Hematopoietic multipotent progenitor cell (in vitro differentiated cells): ENCODE measurements at places on chromosomes 2 and 18.

DNA sequence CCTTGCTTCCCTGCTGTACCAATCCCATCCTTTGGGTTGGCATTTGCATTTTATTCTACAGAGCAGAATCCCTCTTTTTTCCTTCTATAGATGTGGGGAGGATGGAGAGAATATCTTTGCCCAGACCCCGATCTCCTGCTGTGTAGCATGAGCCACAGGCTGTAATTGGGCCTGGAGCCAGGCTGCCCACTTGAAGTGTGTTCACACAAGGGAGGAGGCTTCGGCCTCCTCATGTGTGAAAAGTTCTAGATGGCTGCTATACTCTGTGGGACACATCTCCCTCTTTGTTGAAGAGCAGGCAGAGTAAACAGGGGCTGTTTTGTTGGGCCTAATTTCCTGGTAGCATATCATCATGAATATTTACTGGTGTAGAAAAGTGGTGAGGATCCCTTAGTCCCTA lies 126.3 kb downstream of the XRCC5 start:
- DNase-seq, result no peak

DNA sequence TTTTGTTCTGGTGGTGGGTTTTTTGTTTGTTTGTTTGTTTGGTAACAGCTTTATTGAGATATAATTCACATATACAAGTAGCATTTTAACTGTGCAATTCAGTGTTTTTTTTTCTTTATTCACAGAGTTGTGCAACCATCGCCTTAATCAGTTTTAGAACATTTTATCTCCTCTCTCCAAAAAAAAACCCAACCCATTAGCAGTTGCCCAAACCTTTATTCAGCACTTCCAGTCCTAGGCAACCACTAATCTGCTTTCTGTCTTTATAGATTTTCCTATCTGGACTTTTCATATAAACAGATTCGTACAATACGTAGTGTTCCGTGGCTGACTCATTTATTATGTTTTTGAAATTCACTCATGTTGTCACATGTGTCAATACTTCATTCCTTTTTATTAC lies 38.7 kb downstream of the CCDC138 start:
- no peak for DNase-seq

DNA sequence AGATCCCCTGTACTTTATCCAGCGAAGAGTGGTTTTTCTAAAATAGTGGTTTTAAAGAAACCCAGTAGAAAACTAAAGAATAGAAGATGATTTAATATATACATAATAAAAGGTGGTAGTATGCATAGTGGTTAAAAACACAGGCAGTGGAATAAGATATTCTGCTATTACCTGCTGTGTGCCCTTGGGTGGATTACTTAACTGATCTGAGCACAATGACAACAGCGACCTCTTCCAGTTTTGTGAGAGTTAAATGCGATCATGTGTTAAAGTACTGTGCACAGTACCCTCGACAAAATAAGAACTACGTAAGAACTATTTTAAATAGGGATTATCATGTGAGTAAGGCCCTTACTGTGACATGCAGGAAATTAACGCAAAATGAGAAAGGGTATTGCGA lies 30.0 kb upstream of the CHMP1B start:
- DNase-seq, result no peak

DNA sequence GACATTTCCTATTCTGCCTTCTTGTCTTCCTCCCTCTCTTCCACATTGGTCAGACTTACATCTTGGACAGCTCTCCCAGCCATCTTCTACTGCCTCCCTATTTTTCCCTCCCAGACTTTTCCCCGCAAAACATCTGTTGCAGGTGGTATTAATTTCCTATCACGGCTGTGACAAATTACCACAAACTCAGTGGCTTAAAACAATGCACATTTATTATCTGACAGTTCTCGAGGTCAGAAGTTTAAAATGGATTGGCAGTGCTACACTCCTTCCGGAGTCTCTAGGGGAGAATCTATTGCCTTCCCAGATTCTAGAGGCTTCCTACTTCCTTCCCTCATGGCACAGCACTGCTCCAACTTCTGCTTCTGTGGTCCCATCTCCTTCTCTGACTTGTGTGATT lies 33.3 kb downstream of the STRADB start:
- no peak for DNase-seq

DNA sequence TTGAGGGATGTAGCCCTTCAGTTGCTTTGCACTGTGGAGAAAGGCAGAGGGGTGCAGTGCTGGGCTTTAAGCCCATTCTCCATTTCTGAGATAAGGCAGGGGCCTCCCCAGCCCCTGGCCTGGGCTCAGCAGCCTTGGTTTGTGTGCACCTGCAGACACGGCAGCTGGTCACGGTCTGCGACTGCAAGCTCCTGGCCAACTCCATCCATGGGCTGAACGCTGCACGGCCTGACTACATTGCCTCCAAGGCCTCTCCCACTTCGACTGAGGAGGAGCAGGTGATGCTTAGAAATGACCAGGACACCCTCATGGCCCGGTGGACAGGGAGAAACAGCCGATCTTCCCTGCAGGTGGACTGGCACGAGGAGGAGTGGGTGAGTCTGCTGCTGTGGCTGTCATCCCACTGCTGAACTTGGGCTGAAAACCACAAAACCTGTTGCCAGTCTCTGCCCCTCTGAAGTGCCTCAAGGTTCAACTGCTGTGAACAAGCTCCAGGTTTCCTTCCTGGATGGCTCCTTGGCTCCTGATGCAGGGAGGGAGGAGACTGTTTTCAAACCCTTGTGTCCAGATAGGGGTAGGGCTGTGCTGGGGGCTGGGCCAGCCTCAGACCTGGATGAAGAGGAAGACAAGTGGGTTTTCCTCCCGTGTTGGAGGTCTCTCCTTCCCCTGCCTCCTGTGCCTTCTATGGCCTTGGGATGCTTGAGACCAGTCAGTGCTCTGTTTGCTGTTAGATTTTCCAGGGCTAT lies 54.0 kb downstream of the COA5 start:
- DNase-seq, result no peak

DNA sequence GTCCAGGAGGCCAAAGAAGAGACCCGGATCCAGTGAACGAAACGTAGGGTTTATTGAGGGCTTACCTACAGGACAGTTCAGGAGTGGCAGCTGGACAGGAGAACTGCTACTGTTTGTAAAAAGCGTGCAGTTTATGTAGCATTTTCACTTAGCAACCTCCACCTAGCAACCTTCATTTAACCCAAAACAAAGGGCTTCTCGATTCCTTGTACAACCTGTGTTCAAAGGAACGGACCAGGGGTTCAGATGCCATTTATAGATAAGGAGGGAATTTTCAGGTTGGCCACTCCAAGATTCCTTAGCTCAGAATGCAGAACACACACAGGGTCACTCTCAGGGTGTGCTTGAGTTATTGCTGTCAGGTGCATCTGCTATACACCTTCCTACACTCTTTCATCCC lies 65.1 kb upstream of the YWHAQ start:
- DNase-seq, result peak; percentile 19

GRCh38 chr2:26942543-26943295 lies 27.7 kb upstream of the MAPRE3 start:
- DNase-seq, result peak; percentile 56

- no peak for DNase-seq
These were observed 85.3 kb downstream of the PIEZO2 start for GRCh38 chr18:11064106-11064505.

DNA sequence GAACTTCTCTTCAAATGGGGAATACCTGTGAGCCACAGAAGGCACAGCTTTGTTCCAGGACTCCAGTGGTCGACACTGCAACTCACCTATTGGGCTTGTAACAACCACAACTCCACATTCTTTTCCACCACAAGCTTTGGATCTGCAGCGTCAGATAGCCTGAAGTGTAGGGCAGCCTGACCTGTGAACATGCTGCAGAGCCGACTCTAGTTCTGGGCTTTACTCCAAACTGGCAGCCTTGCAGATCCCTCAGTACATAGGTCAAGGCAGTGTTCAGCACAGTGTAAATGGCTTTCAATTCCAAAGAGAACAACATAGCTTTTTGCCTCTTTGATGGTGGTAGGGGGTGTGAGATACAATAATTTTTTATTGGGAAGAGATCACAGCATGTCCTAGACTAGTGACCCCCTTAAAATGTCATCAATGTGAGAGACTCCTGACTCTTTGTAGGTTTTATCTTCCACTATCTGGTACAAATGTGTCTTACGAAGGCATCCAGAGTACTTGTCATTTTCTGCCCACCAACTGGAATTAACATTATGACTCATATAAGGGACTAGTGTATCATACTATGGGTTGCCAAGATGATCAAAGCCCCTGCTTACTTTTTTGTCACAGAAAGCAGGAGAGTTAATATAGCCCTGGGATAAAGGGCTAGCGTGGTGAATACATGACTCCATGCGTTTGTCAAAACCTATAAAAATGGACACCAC lies 149.8 kb downstream of the COPS8 start:
- no peak for DNase-seq

- DNase-seq, result no peak
These were observed 5.7 kb downstream of the NCKAP5 start for GRCh38 chr2:133562558-133562957.

- no peak for DNase-seq
These were observed 71.3 kb upstream of the ACVR2A start for GRCh38 chr2:147773479-147773878.

DNA sequence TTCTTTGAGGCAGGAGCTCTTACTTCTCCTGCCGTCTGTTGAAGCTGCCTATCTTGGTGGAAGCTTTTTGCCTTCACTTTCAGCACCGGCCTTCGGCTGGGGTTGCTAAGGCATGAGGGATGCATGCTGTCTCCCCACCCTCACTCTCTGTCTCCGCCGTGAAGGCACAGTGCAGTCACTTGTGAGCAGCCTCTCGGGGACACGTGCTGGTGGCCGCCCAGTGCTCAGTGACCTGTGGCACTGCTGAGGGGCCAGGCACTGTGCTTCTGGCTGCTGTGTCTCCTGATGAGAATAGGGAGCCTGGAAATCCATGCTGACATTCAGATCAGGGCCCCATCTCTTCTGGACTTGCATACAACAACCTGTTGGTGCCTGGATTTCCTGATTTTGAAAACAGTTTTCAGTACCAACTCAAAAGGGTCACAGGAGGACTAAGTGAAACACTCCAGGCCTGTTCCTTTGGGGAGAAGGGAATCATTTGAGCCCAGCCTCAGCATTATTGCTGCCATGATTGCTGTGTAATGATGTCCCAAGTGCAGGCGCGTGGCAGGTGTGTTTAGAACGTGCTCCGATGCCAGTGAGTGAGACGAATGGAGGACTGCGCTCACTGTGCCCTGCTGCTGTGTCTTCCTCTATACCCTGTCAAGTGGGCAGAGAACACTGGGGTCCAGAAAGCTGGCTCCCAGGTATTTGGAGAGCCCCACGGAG lies 218.1 kb downstream of the SEPTIN10 start:
- DNase-seq, result no peak

DNA sequence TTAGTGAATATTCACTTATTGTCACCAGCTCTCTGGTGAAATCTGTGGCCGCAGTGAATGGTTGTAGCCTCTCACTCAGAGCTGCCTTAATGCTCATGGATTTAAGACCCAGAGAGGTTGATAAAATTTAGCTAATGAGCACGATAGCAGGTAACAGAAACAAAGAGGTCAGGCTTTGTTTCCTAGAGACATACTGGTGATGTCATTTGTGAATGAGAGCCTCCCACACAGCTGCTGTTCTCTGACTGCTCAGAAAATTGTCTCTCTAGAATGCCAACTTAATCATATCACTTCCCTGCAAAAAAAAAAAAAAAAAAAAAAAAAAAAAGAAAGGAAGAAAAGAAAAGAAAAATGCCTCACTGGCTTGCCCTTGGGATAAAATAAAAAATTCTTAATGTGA lies 411.7 kb upstream of the MYT1L start:
- DNase-seq, result no peak

DNA sequence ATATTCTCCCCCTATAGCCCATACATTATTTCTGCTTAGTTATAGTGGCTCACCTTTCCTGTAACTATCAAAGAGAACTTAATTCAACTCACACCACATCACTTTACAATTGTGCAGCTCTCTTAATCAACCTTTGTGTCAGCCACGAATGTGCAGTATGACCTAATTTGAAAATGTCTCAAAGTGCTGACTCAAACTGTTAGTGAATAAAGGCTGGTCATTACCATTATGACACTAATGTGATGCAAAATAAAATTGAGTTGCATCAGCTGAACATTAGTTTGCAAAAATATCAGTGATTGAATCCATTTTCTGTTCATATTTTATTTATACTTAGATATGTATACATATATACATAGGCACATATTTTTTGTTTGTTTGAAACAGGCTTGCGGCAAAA lies 251.8 kb downstream of the MEIS1 start:
- DNase-seq, result no peak
